ENCODE measurements at places on chromosomes 11 and 22.

GRCh38 chr11:45765836-45766235, 39.1 kb upstream of the SLC35C1 start:
- DNase-seq, result no peak

GRCh38 chr11:87961606-87962005, 213.6 kb downstream of the RAB38 start:
- no peak for DNase-seq

GRCh38 chr11:87092567-87092966, 54.8 kb downstream of the TMEM135 start:
- DNase-seq, result no peak

- no peak for DNase-seq
These were observed 64.1 kb downstream of the PRMT3 start for GRCh38 chr11:20451568-20451967.

DNA sequence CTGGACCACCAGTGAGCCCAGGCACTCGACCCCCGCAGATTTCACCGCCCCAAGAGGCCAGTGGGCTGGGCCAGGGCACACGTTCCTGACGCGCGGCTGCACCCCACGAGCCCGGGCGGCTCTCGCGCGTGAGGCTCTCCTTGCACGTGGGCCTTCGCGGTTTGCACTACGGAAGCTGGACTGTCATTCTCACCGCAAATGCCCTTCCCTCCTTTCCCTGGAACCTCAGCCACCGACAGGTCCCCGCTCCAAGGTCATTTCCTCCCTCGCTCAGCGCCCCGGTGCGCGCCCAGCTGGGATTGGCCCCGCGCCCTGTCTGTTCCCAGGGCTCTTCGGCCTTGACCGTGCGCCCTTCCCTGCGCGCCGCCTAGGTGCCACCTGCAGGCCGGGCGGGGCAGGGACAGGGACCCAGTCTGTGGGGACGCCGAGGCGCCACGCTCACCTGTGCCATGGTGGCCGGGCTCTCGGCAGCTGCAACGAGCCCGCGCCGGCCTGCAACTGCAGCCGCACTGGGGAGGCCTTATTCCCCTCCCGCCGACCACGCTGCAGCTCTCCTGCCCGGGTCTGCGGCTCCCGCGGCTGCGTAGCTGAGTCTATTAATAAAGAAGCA, 2.1 kb upstream of the CPT1A start:
- peak; percentile 61 for DNase-seq

DNA sequence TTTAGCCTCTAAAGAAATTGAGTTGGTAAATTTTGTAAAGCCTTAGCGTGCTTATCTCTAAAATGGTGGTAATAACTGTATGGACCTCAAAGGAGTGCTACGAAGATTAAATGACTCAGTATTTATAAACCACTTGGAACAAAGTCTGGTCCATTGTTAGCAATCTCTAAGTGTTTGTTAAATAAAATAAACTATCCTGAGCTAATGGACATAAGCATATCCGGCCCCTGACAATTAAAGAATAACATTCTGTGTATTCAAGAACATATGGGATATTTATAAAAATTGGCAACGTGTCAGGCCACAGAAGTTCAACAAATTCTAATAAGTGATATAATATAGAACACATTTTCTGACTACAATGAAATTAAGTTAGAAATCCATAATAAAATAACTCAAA, 71.0 kb downstream of the MYEOV start:
- DNase-seq, result no peak

DNA sequence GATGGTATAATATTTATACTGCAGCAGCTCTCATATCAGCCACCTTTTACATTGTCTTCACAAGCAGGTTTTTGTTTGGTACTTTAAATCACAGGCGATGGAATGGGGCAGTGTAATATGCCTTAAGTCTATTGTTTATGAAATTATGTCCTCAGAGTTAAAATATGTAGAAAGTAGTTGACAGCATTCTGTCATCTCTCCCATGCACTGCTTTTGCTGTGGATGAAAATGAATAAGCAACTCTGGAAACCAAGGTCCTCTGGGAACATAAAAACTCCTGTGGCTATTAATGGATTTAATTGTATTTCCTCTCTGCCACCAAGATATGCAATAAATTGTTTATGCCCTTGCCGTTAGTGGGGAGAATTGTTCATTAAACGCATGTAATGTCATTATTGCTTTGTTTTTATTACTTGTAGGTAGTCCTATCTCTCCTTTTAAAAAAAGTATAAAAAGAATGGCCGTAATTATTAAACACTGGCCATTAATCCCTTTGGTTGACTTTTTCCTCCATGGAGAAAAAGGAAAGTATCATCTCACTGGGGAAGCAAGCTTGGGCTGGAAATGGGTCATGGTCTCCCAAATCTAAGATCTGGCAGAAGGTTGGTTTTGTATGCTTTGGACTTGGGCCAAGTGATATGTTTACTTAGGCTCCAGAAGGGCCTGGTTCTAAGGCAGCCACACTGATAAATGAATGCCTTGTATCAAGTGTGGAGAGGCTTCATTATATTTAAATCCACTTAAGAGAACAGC, 13.1 kb downstream of the PACS1 start:
- DNase-seq, result no peak

- no peak for DNase-seq
These were observed 117.3 kb upstream of the TEAD1 start for GRCh38 chr11:12556788-12557384.

DNA sequence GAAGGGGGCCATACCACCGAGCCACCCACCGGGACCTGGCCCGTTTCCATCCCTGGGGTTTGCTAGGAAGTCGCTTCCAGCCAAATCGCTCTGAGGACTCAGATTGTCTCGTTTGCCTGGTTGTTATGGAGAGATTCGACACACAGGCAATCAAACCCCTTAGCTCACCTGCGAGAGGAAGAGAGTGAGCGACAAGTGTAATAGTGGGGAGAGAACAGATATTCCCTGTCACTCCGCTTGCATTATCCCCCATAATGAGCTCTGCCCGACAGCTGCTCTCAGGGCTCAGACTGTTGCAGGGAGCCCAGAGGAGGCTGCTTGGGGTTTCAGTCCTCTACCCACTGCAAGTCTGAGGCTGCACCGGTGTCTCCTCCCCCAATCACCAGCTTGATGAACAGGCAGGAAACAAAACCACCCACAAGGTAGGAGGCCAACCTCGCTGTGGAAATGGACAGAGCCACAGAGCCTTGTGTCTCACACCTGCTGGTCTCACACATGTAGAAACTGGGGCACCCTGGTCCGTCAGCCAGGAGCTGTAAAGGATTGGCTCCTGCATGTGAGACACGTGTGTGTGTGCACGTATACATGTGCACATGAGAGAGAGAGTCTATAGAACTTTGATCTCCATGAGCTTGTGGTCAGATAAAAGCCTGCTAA, 351.1 kb downstream of the BUD13 start:
- no peak for DNase-seq
